Effector CD4-positive, alpha-beta T cell (primary cell): ENCODE measurements at places on chromosomes 13 and 19.

- no peak for DNase-seq
These were observed 8.7 kb downstream of the CD177 start for GRCh38 chr19:43362179-43362578.

DNA sequence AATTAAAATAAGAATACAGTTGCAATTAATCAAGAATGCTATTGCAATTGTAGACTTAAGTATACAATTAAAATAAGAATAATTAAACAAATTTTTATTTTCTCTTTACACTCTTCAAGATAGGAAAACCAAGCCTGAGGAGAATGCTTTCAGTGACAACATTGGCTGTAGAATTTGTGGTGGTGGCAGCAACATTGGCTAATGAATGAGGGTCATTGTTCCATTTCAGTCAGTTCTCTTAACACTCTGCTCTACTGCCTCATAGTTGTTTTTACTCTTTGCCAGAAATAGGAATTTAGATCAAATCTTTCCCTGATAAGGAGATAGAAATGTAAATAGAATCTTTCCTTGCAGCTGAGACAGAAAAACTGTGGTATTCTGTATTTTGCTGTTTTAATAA is 391.6 kb downstream of the PCDH20 start:
- DNase-seq = no peak

- DNase-seq = no peak
These were observed 4.8 kb downstream of the KLK7 start for GRCh38 chr19:50978772-50979390.

DNA sequence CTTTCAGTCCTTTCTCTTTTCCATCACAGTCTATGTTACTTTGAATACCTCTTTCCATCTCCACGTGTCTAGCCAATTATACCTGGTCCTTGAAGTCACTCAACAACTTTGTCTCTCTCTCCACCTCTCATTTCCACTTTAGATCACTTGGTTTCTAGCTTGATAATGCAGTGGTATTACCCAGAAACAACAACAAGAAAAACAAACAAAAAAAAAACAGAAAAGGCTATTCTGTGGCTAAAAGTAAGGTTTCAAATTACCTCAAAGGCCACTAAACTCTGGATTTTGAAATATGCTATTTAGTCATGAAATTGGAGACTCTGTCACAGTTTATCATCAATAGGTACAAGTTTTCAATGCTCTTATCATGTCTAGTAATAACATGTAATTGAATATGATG is 184.8 kb downstream of the PCDH9 start:
- no peak for DNase-seq

DNA sequence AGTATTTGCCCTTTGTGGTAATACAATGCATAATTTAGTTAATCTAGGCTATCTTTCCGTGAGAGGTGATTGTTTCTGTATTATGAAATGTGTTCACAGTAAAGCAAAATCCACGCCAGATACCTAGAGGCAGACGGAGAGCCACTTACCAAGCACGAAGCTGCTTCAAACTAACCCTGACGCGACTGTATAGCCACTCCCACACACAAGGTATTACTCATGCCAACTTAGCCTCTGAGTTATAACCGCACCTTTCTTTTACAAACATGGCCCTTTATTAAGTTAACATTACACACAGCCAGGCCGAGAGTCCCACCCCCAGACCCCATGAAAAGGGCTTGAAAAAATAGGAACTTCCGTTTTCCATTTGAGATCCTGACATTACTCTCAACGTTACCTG is 185.7 kb downstream of the ABCC4 start:
- no peak for DNase-seq

DNA sequence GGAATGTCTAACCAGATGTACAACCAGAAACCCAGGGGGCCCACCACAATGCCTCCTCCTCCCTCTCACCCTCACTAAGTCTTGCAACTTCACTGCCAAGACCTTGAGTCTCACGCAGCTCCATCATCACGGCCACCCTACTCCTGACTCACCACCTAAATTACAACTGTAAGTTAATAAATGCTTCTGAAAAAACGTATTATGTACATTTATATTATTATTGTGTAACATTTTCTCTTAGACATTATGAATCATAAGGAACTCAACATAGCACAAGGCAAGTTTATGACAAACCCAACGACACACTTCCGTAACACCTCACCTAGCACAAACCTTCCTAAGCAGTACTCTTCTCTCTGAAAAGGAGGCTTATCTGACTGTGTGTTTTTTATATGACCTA is 20.7 kb downstream of the MIPEP start:
- no peak for DNase-seq
